Liver (tissue), 10 donors: ENCODE measurements at places on chromosomes 12 and 14.

DNA sequence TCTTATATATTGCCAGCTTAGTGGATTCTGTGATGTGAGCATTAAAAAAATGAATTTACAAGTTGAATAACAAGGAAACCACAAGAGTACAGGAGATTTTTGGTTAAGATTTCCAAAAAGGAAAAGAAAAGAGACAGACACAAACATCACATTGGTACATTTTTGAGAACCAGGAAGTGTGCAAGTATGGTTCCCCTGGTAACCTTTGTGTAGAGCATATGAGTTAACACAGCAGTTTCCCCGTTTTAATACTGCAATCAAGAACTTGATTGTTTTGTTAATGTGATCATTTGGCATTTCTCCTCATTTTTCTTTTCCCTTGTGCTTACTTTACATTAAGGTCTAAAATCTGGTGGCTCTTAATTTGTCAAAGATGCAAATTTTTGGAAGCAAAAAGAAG lies 490.4 kb upstream of the ATP2B1 start:
- no peak overlapping the region for H3K27ac ChIP-seq
- DNase-seq: no peak
- no peak overlapping the region for H3K4me3 ChIP-seq
- no peaks in the 10 kb centered on the region for H3K4me1 ChIP-seq
- no peaks in the 10 kb centered on the region for H3K27me3 ChIP-seq

- peak overlapping the region; percentile 95 for H3K27ac ChIP-seq
- DNase-seq: peak; percentile 64
- peaks cover 6% of the 10 kb centered on the region for H3K4me1 ChIP-seq
- H3K27me3 ChIP-seq: no peaks in the 10 kb centered on the region
Measured at GRCh38 chr14:32078023-32078857, 1.1 kb downstream of the ARHGAP5 start.

DNA sequence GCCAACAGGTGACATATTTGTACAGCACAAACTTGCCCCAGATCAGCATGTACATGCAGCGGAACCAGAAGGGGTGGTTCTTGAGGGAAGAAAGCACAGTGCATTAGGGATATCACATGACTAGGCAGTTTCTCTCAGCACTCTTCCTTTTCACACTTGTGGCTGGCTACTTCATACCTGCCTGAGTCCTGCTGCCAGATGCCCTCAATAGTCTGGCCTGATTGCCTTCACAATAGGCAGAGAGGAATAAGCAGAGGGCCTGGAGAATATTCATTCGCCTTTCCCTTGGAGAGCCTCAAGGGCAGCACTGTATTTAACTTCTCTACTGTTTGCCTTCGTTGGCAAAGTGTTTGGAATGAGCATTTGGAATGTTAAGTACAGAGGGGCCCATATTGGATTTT lies 7.9 kb downstream of the EMG1 start:
- H3K4me1 ChIP-seq: peaks cover 22% of the 10 kb centered on the region
- no peak for DNase-seq
- peaks cover 75% of the 10 kb centered on the region for H3K36me3 ChIP-seq
- H3K4me3 ChIP-seq: no peak overlapping the region

- no peaks in the 10 kb centered on the region for H3K27me3 ChIP-seq
- H3K4me1 ChIP-seq: no peaks in the 10 kb centered on the region
- H3K36me3 ChIP-seq: no peaks in the 10 kb centered on the region
- no peak for DNase-seq
- H3K27ac ChIP-seq: no peak overlapping the region
- no peak overlapping the region for H3K4me3 ChIP-seq
Measured at GRCh38 chr14:74852922-74853530, 22.9 kb downstream of the PROX2 start.

DNA sequence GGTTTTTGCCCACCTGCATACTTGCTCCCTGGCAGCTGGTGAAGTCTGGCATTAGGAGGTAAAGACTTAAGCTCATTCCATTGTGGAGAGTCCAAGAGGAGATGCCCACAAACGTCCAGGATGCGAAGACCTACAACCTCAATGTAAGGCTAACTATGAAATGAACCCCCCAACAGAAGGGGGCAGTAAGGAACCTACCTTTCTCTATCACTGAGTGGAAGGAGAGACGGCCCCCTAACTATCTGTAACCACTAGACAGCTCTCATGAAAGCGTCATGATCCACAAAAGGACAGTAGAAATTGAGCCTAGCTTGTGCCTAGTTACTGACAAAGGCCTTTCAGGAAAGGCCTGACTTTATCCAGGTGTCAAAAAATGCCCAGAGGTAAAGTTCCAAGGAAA lies 55.3 kb downstream of the ZFYVE21 start:
- no peak overlapping the region for H3K27ac ChIP-seq
- no peaks in the 10 kb centered on the region for H3K4me1 ChIP-seq
- H3K4me3 ChIP-seq: no peak overlapping the region
- no peaks in the 10 kb centered on the region for H3K36me3 ChIP-seq

DNA sequence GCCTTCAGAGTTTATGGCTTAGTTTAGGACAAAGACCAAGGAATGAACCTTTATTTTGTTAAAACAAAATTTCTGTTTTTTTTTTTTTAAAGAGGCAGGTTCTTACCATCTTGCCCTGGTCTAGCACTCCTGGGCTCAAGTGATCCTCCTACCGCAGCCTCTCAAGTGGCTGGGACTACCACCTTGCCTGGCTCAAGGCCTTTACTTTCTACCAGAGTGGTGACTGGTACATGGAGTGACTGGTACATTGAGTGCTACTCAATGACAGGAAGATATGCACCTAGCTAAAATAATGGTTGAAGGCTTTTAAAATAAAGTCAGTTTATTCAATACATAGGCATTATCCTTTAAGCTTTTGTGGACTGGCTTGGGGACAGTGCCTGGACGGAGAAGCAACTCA lies 32.6 kb downstream of the PRICKLE1 start:
- no peak overlapping the region for H3K27ac ChIP-seq
- no peak for DNase-seq
- H3K4me3 ChIP-seq: no peak overlapping the region
- no peaks in the 10 kb centered on the region for H3K27me3 ChIP-seq
- H3K4me1 ChIP-seq: no peaks in the 10 kb centered on the region

- no peak overlapping the region for H3K27ac ChIP-seq
- no peaks in the 10 kb centered on the region for H3K36me3 ChIP-seq
- no peak for DNase-seq
- no peaks in the 10 kb centered on the region for H3K27me3 ChIP-seq
Measured at GRCh38 chr14:80664576-80664975, 277.0 kb downstream of the CEP128 start.

DNA sequence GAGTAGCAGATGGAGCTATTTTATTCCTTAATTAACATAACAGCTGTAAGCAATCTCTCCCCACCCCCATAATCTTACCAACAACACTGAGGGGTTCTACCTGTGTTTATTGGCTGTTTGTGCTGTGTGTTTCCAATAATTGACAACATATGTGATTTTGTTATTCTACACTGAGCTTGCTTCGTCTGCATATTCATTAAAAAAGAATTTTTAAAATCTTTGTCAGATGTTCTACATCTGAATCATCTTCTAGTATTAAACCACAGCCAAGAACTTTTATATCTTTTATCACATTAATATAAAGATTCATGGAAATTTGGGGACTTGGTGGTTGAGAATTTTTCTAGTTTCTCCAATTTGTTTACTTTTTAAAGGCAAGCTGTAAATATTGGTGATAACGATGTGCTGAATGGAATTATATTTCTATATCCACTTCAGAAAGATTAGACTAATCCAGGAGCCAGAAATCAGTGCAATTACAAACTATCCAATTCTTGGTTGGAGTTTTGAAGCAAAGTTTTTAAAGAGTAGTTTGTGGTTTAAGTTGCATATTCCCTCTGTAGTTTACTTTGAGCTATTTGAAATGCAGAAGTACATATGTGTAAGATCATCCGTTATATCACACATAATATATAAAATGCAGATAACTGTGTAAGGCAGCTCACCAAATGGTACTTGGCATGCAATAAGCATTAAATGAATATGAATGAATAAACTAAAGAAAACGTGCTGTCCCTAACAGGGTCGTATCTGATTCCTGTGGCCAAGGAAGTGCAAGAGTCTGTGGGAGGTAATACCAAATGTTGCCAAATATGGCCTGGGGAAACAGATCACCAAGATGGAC lies 206.9 kb downstream of the PELI2 start:
- H3K27me3 ChIP-seq: no peaks in the 10 kb centered on the region
- H3K4me1 ChIP-seq: no peaks in the 10 kb centered on the region
- H3K27ac ChIP-seq: no peak overlapping the region
- H3K4me3 ChIP-seq: no peak overlapping the region

- no peak for DNase-seq
- H3K4me3 ChIP-seq: no peak overlapping the region
- H3K27ac ChIP-seq: no peak overlapping the region
- no peaks in the 10 kb centered on the region for H3K36me3 ChIP-seq
Measured at GRCh38 chr12:46265102-46265501, 3.7 kb downstream of the SLC38A1 start.

- no peak overlapping the region for H3K4me3 ChIP-seq
- no peak overlapping the region for H3K27ac ChIP-seq
- no peaks in the 10 kb centered on the region for H3K36me3 ChIP-seq
Measured at GRCh38 chr12:67541625-67541991, 106.9 kb upstream of the DYRK2 start.

DNA sequence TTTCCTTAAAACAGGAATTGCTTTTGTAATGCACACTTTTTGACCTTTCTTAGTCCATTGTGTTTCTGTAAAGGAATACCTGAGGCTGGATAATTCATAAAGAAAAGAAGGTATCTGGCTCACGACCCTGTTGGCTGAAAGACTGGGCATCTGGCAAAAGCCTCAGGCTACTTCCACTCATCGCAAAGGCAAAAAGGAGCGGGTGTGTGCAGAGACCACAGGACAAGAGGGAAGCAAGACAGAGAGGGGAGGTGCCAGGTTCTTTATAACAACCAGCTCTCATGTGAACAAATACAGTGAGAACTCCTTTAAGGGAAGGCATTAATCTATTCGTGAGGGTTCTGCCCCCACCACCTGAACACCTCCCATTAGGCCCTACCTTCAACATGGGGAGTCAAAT lies 182.1 kb downstream of the C12orf50 start:
- no peaks in the 10 kb centered on the region for H3K4me1 ChIP-seq
- DNase-seq: no peak
- no peak overlapping the region for H3K27ac ChIP-seq
- no peaks in the 10 kb centered on the region for H3K27me3 ChIP-seq

- H3K4me3 ChIP-seq: no peak overlapping the region
- no peaks in the 10 kb centered on the region for H3K36me3 ChIP-seq
- no peaks in the 10 kb centered on the region for H3K4me1 ChIP-seq
- H3K27ac ChIP-seq: no peak overlapping the region
- no peaks in the 10 kb centered on the region for H3K27me3 ChIP-seq
Measured at GRCh38 chr12:16636435-16637055, 30.6 kb upstream of the LMO3 start.

DNA sequence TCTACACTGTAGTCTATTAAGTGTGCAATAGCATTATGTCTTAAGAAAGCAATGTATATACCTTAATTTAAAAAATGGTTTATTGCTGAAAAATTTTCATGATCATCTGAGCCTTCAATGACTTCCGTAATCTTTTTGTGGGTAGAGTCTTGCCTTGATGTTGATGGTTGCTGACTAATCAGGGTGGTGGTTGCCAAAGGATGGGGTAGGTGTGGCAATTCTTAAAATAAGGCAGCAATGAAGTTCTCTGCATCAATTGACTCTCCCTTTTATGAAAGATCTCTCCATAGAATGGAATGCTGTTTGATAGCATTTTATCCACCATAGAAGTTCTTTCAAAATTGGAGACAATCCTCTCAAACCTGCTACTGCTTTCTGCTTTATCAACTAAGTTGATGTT lies 41.1 kb downstream of the BBS10 start:
- no peaks in the 10 kb centered on the region for H3K36me3 ChIP-seq
- no peaks in the 10 kb centered on the region for H3K27me3 ChIP-seq
- no peaks in the 10 kb centered on the region for H3K4me1 ChIP-seq
- H3K27ac ChIP-seq: no peak overlapping the region

GRCh38 chr14:55693904-55694303 lies 113.9 kb downstream of the KTN1 start:
- no peaks in the 10 kb centered on the region for H3K4me1 ChIP-seq
- H3K27ac ChIP-seq: no peak overlapping the region
- H3K4me3 ChIP-seq: no peak overlapping the region
- DNase-seq: no peak
- no peaks in the 10 kb centered on the region for H3K36me3 ChIP-seq

DNA sequence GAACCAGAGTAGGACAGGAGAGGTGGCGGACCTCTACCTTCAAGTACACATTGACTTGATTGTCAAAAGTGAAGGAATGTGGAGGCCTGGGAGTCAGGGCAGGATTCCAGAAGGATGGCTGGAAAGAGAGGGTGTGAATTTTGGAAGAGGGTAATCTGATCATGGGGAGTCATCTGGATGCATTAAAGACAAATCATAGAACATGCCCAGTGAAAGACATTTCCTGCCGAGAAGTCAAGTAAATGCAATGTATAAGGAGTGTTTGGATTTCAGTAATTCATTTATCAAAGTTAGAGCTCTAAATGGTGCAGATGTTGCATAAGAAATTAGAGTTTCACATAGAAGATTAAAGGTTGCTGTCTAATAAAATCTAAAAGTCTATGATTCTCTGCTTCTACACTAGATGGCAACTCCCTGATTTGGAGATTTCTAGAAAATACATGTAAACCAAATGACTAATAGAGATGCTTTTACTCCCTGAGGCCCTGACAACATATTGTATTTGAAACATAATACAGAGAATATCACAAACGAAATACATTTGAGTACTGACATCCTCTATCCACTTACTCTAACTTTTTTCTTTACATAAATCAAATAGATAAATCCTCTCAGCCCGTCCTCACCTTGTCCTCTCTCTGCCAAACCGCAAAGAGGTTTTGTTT lies 91.3 kb downstream of the KCNA5 start:
- H3K27ac ChIP-seq: no peak overlapping the region
- DNase-seq: no peak
- no peak overlapping the region for H3K4me3 ChIP-seq

DNA sequence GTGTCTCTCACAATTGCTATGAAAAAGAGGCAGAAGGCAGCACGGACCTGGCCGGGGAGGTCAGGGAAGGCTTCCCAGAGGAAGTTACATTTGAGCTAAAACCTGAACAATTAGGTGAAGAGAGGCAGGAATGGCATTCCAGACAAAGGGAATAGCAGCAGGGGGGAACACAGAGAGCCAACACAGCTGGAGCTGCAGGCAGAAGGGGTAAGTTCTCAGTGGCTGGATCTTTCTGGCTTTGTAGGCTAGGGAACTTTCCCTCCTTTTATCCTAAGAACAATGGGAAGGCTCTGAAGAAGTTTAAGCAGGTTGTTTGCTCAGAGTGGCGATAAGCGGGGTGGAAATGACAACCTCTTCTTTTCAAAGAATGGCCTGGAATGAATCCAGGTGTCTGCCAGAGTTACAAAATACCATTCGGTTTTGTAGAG lies 100.0 kb downstream of the PRIMA1 start:
- H3K4me3 ChIP-seq: no peak overlapping the region
- no peaks in the 10 kb centered on the region for H3K4me1 ChIP-seq
- peaks cover 3% of the 10 kb centered on the region for H3K27me3 ChIP-seq
- H3K27ac ChIP-seq: no peak overlapping the region

GRCh38 chr14:76514213-76514998 lies 138.5 kb downstream of the ESRRB start:
- H3K27ac ChIP-seq: no peak overlapping the region
- no peak overlapping the region for H3K4me3 ChIP-seq
- peak; percentile 40 for DNase-seq

- no peak overlapping the region for H3K4me3 ChIP-seq
- no peak overlapping the region for H3K27ac ChIP-seq
- no peak for DNase-seq
- no peaks in the 10 kb centered on the region for H3K36me3 ChIP-seq
- H3K4me1 ChIP-seq: no peaks in the 10 kb centered on the region
Measured at GRCh38 chr14:71437870-71438269, 494.4 kb upstream of the RGS6 start.
